Testis (tissue), 5 donors: ENCODE measurements at places on chromosomes 2 and 18. TPM values are rescaled to one million over a fixed set of nuclear protein-coding genes. Genes with fewer than 3 reads are reported as not detected.
A peak's percentile ranks its signal among the peaks of the same experiment; 100 is the strongest.

GRCh38 chr2:218392459-218392858 lies 7.2 kb upstream of the CTDSP1 start:
- DNase-seq: no peak

DSC1 gene
- total RNA-seq: 0.12 TPM

GRCh38 chr2:119142824-119143223 lies 15.7 kb downstream of the C1QL2 start:
- DNase-seq: peak; percentile 73

TDRD15 gene
- total RNA-seq: 11.3 TPM

DNA sequence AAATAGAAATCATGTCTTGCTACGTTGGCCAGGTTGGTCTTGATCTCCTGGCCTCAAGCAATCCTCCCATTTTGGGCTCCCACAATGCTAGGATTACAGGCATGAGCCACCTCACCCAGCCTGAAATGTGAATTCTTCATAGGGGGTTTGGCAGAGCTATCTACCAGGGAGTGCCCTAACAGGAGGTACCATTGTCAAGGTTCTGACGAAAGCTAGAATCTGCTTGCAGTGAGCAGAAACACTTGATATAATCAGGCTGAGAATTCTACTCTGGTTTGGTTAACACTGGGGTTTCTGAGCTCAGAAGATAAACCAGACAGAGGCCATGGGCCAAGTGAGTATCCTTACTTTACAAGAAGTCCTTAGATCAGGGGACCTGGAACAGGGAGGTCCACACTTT lies 7.2 kb upstream of the LAMA3 start:
- DNase-seq: no peak

DNA sequence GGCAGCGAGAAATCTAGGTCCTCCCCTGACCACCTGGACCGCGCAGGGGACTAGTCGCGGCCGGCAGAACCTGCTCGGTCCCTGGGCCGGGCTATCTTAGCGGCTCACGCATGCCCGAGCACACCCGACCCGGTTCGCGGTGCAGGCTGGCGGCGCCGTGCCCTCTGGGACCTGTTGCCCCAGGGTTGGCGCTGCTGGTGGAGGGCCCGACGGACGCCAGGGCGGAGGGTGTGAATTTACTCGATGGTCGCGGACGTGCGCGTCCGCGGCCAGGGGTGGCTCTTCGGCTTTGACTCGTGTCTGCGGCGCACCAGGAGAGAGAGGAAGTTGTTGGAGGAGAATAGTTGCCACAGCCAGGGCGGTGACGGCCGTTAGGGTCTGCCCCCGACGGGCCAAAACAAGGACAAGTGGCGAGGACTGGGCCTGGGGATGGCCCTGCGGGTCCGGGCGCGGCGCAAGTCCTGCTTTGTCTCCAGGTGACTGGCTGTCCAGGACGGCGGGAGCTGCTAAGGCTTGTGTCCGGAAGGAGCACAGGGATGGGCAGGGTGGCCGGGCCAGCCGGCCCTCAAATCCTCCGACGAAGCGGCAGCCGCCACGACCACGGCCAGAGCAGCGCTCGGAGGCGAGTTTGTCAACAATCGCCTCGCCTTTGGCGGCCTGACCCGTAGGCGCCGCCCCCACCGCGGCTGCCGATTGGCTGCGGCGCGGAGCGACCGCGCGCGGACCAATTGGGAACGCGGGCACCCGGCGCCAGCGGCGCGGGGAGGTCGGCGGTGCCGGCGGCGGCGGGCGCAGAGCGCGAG lies 1.3 kb downstream of the BCL2L11 start:
- peak; percentile 88 for DNase-seq

GRCh38 chr2:119599384-119599783 lies 55.1 kb downstream of the CFAP221 start:
- no peak for DNase-seq

- no peak for DNase-seq
Observed at GRCh38 chr2:212097001-212097400, 441.6 kb downstream of the ERBB4 start.

DNA sequence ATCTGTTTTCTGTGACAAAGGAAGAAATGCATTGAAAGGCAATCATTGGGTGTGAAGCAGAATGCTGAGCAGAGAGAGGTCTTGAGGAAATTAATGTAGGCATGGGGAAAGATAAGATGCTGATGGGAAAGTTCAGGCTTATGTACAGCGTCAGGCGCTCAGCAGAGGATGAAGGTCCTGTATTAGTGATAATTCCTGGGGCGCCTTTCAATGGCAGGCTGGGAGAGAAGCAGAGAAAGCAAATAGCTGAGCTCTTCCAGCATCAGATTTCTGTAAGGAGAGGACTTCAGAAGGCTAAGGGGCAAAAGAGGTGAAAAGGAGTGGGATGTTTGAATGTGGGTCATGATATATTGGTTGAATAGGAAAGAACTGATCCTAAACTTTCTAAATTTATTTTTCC lies 129.8 kb downstream of the HNMT start:
- no peak for DNase-seq

DNA sequence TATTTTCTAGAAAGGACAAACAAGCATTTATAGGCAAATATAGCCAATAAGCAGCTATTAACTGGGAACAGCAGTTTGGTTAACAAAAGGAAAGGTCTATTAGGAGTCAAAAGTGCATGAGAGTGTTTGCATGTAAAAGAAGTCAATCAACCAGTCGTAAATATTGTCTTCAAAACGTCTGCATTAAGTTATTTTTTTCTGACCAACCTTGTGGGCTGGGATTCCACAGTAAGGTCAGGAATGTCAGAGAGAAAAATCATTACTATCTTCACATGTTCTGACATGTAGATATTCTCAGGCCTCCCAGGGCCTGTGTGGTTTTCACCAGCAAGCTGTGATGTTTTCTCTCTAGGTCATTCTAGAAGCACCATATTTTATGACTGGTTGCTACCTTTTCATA lies 922.5 kb downstream of the SUCLG1 start:
- no peak for DNase-seq
